Activated T-helper 17 cell treated with anti-CD3 and anti-CD28 coated beads, Interleukin-2, amount 50 U/mL, for 72 hours (primary cell): ENCODE measurements at places on chromosomes 2 and 18.
A peak's percentile ranks its signal among the peaks of the same experiment; 100 is the strongest.

DNA sequence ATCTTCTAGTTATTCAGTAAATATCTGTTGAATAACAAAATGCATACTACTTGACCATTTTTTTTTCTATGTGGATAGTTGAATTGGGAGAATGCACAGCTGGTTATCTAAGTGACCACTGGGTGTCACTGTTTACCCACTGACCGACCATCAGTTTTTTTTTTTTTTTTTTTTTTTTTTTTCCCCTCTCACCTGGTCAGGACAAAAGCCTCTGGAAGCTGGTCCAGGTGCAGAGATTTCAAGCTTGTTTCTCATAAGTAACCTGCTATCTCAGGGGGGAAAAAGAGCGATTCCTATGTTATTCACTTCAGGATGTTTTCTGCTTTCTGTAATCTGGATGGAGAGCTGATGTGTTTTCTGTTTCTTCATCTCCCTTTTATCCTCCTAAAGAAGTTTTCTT is 256.0 kb downstream of the DCDC2C start:
- no peak for ATAC-seq

- no peak for ATAC-seq
Observed at GRCh38 chr2:128291161-128291843, 27.4 kb downstream of the HS6ST1 start.

GRCh38 chr2:97765933-97766332 is 52.6 kb downstream of the ZAP70 start:
- ATAC-seq: no peak

DNA sequence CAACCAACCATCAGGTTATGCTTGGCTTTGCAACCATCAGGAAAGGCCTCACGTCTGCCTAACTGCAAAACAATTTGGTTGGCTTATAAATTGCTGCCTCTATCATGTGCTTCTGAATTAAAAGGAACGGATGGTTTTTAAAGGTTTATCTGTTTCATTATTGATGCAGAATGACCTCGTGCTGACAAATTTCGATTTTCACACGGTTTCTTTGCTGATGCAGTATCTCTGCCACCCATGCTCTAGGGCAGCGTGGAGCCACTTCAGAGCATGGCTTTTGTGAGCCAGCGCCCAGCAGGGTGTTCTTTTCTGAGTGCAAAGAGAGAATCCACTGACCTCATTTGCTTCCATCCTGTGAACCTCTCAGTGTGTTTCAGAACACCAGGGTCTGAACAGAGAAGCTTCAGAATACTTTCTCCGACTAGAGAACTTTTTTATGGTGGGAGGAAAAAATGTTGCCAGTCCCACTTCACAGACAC is 143.1 kb upstream of the L3MBTL4 start:
- no peak for ATAC-seq

DNA sequence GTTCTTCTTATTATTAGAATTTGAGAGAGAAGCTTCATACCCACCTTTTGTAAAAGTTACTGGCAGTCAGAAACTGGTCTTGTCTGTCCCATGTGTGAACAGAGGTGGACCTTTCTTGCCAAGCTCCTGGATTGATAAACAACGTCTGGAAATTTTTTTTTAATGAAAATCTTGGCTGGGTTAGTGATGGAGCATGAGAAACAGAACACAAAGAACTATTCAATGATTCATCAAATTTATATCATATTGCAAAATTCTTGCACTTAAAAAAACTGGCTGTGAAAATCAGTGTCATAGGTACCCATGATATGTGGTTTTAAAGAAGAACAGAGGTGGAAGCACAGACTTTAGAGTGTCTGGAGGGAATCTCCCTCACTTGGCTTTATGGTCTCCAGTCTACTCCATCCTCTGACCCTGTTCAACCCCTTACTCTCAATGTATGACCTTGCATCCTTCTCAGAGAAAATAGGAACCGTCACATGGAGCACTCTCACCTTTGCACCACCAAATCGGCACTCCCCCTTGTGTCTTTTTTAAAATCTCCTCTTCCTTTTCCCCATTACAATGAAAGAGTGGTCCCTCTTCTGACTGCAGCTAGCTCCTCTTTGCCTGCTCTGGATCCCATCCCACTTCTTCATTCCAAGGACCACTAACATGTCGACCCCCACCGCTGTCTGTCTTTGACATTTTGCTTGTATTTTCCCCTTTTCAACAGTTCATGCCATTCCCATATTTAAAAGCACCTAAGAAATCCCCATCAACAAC is 58.2 kb downstream of the COPS8 start:
- no peak for ATAC-seq

GRCh38 chr18:46289931-46290330 is 185.7 kb downstream of the HAUS1 start:
- no peak for ATAC-seq

DNA sequence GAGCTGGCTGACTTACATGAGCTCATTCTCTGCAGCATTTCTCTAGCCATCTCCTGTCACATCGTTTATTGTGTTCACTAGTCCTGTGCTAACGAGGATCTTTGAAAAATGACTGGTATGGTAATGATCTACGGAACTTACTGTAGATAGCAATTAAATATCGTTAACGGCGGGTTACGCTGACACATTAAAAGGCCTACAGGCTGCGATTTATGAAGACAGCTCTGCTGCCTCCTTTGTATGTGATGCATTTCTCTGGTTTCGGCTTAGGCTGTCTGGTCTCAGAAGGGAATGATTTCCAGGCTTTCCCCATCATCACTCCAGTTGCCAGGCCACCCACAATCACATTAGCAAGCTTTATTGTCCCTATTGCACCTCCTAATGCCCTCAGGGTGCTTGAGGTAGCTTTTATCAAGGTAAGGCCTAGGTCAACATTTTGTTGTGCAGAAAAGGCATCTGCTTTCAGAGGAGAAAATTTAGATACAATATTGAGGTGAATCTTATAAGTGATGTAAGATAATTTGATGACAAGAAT is 284.4 kb downstream of the SOX11 start:
- ATAC-seq: no peak

DNA sequence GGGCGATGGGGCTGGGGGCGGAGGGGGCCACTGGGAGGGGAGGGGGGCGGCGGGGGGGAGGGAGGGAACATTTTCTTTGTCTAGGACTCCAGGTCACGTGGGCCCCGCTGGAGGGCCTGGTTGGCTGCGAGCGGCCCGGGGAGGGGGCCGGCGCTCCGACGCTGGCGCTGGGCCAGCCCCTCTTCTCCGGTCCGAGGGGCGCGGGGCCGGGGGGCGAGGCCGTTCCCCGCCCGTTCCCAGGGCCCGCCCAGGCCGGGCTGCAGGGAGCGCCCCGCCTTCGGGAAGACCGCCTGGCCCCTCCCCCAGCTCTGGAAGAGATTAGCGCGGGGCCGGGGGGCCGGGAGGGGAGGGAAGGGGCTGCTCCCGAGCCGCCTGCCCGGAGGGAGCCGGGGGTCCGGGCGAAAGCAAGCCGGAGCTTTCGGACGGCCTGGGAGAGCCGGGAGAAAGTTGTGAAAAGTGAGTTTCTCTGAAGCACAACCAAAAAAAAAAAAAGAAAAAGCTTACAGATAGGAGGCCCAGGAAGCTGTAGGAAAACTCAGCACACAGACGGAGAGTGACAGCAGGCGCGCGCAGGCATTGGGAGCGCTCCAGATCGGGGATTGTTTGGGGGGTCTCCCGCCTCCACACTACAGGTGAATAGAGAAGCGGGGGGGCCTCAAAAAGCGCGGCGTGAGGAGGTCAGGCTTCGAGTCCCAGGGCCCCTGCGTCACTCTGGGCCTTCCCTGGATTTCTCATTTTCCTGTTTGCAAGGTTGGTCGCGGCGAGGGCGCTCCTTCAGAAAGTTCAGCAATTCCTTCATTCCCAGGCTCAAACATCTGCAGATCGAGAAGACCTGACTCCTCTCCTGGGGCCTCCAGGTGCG is 84.1 kb upstream of the POMC start:
- ATAC-seq: peak; percentile 79

GRCh38 chr2:192228685-192229084 is 34.0 kb upstream of the TMEFF2 start:
- ATAC-seq: no peak

DNA sequence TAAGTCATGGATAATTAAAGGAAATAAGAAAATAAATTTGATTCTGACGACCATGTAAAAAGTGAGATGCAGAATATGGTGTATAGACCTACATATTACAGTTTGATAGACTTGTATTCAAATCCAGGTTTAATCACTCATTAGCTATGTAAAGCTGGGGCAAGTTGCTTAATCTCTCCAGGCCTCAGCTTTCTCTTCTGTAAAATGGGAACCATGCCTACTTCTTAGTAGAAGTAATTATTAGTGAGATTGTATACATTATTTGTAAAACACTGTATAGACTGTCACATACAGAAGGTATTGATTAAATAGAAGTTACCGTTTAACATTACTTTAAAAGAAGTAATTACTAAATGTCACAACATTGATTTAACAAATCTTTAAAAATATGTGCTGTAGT is 392.2 kb downstream of the STK39 start:
- no peak for ATAC-seq

- no peak for ATAC-seq
Observed at GRCh38 chr2:215635788-215636139, 199.9 kb upstream of the FN1 start.

- ATAC-seq: peak; percentile 68
Observed at GRCh38 chr2:38376346-38377049, 575 bp downstream of the ATL2 start.

GRCh38 chr2:181189951-181190350 is 209.5 kb downstream of the UBE2E3 start:
- peak; percentile 49 for ATAC-seq

DNA sequence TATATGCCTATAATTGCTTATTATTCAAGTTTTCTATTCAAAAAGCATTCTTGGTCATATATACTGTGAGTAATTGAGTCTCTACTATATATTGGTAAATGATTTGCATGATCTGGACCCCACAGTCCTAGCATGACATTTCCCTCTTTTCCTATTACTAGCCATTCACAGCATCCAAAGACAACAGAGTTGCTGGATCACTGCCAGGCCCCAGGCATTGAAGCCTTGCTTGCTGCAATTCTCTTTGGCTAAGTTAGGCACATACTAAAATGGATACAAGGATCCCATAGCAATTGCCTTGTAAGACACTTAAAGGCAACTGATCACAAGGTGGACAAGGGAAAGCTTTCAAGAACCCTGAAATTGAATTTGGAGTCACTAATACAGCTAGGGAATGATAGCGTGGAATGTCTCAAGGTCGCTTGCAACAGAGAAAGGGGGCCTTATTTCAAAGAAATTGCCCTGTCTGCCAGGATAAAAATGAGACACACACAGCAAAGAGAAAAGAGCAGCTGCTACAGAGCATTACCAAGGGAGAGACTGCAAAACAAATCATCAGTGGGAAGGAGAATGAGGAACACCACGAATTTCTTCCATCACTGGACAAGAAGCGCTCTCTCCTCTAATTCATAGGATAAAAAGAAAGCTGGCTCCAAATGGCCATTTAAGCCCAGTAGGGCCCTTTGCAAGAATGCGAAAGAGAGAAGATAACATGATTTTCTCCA is 77.1 kb upstream of the EPHA4 start:
- ATAC-seq: no peak

DNA sequence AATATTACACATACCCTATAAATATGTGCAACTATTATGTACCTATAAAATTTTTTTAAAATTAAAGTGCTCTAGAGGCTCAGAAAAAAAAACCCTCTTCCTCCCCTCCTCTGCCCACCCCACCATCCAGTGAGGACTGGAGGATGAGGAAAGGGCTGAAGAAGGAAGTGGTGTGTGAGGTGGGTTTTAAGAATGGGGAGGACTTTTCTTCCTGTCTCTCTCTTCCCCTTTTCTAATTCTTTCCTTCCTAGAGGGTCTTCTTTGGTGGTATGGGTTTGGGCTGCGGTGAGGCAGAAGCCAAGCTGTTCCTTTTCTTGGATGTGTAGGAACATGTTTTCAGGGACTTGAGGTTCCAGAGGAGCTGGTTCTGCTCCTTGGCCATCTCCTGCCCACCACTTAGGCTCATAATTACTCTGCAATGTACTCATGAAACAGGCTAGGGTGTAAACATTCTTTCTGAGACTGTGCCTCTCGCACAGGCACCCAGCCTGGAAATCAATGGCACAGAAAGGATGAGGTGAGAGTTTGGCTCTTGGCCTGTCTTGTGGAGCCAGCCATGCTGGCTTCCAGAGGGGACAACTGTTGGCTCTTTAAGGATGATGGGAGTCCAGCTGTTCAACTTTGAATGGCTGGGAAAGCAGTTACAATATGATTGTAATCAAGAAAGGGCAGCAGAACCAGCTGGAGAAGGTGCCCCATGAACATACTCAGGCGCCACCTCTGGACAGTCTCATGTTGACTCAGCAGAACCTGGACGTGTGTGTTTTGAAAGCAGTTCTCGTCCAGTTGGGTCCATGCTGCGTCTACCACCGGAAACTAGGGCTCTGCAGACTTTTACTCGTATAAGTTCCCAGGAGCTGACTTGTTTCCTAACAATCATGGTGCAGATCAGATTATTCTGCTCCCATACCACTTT is 38.3 kb downstream of the IL1RL2 start:
- no peak for ATAC-seq

- ATAC-seq: no peak
Observed at GRCh38 chr18:74898965-74899364, 301.3 kb downstream of the ZNF407 start.

DNA sequence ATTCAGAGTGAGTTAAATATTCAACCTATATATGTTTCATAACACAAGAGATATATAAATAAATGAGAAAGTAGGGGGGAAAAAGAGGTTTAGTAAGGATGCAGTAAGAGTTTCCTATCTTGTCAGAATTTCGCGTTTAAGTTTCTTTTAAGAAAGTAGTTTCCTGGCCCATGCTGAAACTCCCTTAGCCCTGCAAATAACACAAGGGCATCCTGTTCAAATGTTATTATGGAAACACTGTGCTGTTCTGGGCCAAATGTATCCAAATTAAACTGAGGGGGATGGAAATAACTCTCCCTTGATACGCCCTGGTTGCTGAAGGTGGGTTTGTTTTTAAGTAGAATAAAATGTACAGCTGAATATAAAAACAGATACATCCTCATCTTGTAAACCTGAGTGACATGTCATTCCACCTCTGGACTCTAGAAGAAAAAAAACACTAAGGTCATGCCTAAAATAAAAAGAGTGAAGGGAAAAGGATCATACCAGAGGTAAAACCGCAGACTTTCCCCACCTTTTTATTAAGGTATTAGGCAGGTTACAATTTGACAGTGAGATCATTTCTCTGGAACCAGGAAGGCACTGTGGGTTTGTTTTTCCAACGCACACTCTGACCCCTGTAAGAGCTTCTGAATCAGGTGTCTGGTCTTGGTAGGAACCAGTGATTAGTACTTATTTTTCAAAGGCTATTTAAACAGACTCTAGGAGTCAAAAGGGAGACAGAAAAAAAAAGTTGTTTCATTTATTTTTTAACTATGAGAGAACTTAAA is 16.7 kb downstream of the BCL2 start:
- ATAC-seq: peak; percentile 15

GRCh38 chr18:25827961-25828561 is 262.4 kb downstream of the SS18 start:
- no peak for ATAC-seq

DNA sequence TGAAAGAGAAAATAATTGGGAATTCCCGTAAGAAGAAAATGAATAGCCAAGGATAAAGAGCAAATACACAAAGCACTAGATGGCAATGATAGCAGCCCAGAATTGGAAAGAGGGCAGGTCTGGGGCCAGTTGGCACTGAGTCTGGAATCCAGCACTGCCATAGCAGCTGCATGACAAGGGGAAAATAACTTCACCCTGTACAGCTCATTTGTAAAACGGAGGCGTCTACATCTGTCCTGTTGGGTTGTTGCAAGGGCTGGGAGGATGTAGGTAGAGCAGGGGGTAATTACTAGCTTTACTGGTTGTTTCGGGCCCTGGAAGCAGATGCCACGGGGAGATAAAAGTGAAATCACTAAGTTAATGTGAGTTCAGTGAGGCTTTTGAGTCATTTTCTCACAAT is 110.0 kb upstream of the RASGRP3 start:
- ATAC-seq: peak; percentile 12
